Caki2 (cell line): ENCODE measurements at places on chromosomes 6 and 20.
A peak's percentile ranks its signal among the peaks of the same experiment; 100 is the strongest.

GRCh38 chr6:169223006-169223405 is 30.6 kb downstream of the THBS2 start:
- no peak for DNase-seq

GRCh38 chr6:133160536-133160935 is 80.6 kb upstream of the EYA4 start:
- DNase-seq, result no peak

DNA sequence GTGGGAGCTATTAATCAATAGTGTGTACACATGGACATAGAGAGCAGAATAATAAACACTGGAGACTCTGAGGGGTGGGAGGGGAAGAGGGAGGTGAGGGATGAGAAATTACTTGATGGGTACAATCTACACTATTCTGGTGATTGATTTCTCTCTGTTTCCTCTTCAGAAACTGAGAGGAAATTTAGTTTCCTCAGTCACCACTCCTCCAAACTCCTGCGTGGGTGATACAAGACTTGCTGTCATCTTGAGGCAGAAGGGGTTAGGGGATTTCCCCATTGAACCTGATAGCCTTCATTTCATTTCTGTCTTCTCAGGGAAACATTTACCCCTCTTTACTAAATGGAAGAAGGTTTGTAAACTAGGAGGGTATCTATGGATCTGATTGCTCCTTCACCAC is 84.3 kb upstream of the ESR1 start:
- no peak for DNase-seq

DNA sequence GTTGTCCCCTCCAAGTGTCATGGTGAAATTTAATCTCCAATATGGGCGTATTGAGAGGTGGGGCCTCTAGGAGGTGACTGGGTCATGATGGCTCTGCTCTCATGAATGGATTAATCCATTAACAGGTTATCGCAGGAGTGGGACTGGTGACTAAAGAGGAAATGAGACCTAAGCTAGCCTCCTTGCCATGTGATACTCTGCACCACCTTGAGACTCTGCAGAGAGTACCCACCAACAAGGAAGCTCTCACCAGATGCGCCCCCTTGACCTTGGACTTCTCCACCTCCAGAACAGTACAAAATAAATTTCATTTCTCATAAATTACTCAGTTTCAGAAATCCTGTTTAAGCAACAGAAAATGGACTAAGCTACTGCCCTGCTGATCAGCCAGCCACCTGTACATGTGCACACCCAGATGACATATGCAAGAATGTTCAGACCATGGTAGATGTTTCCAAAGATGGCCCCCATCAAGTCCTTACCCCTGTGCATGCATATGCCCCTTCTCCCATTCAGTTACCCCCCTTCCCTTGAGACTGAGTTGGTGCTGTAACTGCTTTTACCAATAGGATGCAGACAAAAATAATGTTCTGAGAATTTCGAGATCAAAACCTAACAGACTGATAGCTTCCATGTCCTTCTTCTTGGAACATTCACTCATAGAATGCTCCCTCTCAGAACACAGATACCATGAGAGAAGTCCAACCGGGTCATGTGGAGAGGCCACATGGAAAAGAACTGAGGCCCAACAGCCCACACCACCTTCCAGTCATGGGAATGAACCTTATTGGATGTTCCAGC is 28.4 kb downstream of the MAP3K5 start:
- no peak for DNase-seq

- DNase-seq, result peak; percentile 66
Measured at GRCh38 chr6:93784794-93785693, 365.7 kb upstream of the EPHA7 start.

DNA sequence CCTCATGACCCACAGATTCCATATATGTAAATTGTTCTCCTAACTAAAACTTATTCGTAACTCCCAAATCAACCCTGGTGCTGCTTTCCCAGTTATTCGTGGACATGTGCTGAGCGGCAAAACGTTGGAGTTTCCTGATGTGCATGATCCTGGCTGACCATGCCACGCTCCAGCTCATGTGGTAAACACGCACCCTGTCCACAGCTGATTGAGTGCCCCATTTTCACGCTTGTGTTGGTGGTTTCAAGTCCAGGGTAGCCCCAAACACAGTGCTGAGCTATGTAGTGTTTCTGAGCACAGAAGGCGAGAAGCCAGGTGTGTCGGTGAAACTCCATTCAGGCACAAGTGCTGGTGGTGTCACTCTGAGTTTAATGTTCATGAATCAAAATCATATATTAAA is 19.1 kb upstream of the FOXC1 start:
- no peak for DNase-seq

- DNase-seq, result no peak
Measured at GRCh38 chr6:157290797-157291196, 32.5 kb downstream of the TMEM242 start.

GRCh38 chr20:10728873-10729670 is 55.3 kb upstream of the JAG1 start:
- DNase-seq, result no peak

GRCh38 chr6:37804586-37804985 is 14.9 kb upstream of the ZFAND3 start:
- no peak for DNase-seq

- DNase-seq, result no peak
Measured at GRCh38 chr20:16337707-16338106, 235.5 kb downstream of the KIF16B start.

DNA sequence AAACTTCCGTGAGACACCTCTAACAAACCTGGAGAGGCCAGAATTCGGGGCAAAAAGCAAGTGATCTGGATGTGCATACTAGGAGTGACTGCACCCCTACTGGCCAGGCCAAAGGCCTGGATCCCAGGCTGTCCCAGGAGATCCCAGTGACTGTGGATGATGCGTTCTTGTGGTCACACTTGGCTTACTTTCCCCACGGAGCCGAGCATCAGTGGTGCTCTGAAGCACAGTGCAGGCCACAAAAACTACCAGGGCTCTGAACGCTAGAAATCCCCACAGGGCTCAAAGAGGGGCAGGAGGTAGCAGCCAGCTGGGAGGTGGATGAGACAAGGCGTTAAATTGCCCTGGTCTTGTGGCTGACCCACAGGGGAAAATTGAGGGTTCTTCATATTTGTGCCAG is 7.1 kb downstream of the TRIM26 start:
- DNase-seq, result no peak

DNA sequence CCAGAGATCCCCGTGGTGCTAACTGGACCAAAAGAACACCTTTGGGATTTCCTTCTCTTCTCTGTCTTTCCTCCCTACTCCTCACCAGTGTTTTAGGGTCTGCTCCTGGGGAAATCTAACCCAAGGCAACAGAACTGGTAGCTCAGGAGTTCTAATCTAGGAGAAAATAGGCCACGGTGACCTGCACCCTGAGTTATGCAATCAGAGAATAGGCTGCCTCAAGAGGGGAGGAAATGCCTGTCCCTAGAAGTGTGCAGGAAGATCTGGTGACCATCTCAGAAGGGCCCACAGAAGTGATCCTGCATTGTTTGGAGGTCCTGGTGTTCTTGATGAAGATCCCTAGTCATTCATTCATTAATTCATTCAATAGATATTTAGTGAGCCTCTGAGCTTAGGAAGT is 3.4 kb downstream of the ETV7 start:
- DNase-seq, result no peak

DNA sequence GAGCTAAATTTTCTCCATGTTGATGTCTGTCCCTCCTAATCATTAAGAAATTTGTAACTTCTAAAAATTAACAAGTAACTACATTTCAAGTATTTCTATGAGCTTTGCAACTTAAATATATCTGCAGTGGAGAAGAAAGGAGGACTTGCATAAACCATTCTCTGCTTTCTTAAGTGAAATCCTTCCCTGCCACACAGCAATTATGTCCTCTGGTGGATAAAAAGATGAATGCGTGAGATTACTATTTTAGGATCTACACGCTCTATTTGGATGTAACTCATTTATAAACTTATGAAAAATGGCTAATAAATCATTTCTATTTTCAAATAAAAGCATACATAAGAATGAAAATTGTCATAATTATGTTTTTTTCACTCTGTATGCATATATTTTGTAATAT is 338.0 kb upstream of the PTCHD4 start:
- DNase-seq, result no peak

GRCh38 chr6:36615018-36615761 is 21.0 kb downstream of the SRSF3 start:
- peak; percentile 66 for DNase-seq

GRCh38 chr20:34817801-34818200 is 7.7 kb downstream of the NCOA6 start:
- no peak for DNase-seq

- no peak for DNase-seq
Measured at GRCh38 chr6:56156643-56157042, 90.7 kb downstream of the COL21A1 start.

DNA sequence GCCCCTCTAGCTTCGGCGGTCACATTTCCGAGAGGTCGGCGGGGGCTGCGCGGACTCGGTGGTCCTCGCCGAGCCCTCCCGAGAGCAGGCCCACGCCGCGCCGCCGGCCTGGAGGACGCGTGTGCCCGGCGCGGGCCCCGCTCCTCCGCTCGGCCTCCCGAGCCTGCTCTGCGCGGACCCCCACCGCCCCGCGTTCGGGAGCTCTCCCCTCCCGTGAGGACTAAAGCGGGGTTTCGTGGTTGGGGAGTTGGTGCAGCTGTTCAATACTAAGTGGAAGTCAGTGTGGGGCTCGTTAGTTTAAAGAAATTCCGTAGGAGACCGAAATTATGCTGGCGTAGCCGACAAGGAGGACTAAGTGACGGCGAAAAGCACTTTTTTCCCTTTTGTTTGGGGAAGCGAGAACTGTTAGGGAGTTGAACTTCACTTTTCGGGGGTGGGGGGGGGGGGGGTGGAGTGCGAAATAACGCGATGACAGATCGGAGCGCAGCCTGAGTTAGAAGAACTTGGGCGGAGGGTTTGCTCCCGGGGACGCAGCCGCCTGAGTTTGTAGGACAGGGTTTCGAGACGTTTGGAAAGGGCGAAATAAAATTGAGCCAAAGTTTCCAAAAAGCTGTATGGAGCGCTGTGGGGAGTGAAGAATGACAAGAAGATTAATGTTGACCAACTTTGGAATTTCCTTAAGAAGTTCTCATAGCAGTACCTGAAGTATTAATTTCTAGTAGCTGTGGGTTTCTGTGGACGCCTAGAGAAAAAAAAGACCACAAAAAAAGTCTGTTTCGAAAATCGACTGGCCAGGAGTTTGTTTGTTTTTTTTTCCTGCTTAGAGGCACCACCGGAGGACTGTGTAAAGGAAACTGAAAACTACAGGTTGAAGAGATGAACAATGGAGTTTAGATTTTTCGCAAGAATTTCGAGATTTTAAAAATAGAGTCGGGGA is 1.4 kb downstream of the QKI start:
- peak; percentile 32 for DNase-seq

DNA sequence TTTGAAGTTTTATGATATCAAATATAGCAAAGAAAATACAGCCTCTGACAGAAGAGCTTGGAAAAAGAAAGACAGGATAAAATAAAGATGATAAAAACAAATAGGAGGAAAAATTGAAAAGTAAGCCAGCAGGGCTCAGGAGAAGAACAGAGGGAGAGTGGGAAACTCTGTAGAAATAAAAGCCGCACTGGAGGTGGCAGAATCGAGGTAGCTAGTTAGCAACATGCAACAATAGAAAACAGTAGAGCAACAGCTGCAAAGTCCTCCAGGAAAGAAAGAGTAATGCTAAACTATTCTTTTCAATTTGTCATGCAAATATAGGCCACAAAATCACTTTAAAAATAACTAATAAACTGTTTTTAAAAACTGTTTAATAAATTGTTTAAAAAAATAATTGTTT is 28.8 kb downstream of the HBS1L start:
- DNase-seq, result no peak

GRCh38 chr20:46128310-46129151 is 10.4 kb downstream of the CD40 start:
- no peak for DNase-seq

- DNase-seq, result no peak
Measured at GRCh38 chr6:90000864-90001731, 106.8 kb downstream of the GJA10 start.

DNA sequence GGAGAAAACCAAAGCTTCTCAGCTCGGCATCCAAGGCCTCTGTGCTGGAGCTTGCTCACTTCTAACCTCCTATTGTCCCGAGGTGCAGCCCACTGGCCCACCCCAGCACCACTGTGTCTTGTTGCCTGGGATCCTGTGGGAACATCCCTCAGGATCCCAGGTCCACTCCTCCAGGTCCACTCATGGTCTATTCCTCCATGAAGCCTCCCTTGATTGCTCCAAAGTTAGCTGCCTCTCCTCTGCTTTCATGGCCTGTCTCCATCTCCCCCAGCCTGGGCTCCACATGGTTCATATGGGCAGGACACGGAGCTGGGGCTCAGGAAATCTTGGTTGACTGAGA is 13.9 kb downstream of the SLA2 start:
- no peak for DNase-seq

- peak; percentile 60 for DNase-seq
Measured at GRCh38 chr6:16319813-16320532, 81.6 kb downstream of the GMPR start.

GRCh38 chr6:99521633-99522151 is 6.5 kb upstream of the USP45 start:
- peak; percentile 71 for DNase-seq
